Neural progenitor cell (in vitro differentiated cells): ENCODE measurements at places on chromosomes 11 and 22.

DNA sequence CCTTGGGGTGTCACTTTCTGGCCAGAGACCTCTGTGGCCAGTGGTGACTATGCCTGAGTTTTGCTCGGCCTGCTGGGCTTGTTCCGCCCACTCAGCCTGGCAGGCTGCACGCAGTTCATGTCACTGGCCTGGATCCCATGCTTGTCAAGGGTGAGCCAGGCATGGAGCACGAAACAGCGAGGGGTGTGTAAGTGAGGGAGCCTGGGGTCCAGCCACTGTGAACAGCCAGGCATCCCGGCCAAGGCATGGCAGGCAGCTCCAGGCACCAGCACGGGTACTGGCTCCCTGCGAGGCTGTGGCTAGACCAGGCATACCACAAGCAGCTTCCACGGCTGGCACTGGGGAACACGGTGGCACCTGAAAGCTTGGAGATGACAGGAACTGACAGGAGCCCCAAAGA is 214.3 kb downstream of the LRRC4C start:
- no peak for DNase-seq

GRCh38 chr11:17939542-17939941 is 73.3 kb downstream of the SERGEF start:
- DNase-seq: no peak

DNA sequence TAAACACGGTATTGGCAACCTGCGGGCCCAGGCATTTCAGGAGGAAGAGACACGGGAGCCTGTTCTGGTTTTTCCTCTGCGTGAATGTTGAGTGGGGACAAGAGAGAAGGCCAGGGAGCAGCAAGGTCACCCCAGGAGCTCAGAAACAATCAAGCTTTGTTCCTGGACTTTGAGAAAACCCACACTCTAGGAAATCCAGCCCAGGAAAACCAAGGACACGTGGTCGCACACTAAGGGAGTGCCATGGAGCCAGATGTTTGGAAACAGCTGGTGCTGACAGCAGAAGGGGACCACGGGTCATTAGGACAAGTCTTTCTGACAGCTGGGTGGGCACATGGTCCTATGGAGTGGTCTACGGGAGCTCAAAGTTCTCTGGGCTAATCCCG is 44.1 kb downstream of the MYH9 start:
- no peak for DNase-seq

- DNase-seq: peak; percentile 80
Observed at GRCh38 chr11:122115524-122116379, at the start of gene BLID. Gene BLID (minus strand): TSS chr11:122116215. CDS start chr11:122115922, 293 bp downstream.

DNA sequence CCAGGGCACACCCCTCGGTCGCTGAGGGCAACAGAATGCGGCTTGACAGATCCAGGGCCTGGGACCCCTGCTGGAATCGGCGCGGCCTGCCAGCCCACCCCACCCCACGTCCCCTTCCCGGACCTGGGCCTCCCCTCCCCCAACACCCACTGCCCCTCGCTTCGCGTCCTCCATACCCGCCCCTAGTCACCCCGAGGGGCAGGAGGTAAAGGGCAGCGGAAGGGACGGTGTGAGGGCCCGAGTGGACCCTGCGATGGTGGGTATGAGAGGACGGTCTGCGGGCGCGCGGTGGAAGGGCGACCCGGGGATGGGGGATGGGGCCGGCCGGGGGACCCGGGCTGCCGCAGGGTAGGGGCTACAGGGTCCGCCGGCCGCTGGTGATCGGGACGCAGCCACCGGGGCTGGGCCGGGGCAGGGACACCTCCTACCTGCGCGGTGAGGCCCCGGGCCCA is 311 bp downstream of the APBB1 start:
- peak; percentile 76 for DNase-seq

DNA sequence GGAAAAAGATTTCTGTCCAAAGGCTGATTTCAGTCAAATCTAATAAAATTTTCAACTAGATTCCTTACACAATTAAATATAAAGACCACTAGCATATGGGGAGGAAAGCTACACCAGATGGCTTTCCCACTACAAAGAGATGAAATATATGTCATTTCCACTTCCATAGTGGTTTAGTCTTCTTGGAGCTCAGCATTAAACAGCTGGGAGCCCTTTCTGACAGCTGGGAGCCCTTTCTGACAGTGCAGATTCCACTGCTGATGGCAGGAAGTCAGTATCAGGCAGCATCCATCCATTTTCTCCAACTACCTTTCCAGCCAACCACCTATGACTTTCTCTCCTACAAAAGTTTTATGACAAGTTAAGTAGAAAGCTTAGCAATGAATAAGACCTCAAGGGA is 177.9 kb downstream of the RRAS2 start:
- DNase-seq: no peak
